ENCODE measurements at places on chromosomes 3 and 15.

DNA sequence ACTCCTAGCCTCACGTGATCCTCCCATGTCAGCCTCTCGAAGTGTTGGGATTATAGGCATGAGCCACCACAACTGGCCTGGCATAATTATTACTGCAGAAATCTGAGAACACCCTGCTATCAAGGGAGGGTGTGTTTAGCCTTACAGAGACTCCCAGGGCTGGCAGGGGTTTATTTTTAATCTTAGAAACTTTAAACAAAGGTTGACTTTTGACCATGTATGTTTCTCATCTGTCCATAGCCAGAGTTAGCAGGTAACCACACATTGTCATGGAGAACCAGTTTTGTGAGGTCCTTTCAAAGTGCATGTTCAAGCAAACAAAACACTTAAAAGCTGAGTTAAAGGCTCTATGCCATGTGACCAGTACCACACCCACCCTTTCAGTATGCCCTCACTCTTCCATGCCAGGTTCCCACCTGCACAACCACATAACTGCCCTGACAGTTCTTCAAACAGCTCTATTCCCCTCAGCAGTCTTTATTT lies 11.1 kb downstream of the SIAH2 start:
- no peak for DNase-seq

- DNase-seq: no peak
Measured at GRCh38 chr3:196117809-196118208, 35.9 kb upstream of the TFRC start.

GRCh38 chr15:52734329-52734728 lies 55.1 kb upstream of the ATOSA start:
- DNase-seq: no peak

DNA sequence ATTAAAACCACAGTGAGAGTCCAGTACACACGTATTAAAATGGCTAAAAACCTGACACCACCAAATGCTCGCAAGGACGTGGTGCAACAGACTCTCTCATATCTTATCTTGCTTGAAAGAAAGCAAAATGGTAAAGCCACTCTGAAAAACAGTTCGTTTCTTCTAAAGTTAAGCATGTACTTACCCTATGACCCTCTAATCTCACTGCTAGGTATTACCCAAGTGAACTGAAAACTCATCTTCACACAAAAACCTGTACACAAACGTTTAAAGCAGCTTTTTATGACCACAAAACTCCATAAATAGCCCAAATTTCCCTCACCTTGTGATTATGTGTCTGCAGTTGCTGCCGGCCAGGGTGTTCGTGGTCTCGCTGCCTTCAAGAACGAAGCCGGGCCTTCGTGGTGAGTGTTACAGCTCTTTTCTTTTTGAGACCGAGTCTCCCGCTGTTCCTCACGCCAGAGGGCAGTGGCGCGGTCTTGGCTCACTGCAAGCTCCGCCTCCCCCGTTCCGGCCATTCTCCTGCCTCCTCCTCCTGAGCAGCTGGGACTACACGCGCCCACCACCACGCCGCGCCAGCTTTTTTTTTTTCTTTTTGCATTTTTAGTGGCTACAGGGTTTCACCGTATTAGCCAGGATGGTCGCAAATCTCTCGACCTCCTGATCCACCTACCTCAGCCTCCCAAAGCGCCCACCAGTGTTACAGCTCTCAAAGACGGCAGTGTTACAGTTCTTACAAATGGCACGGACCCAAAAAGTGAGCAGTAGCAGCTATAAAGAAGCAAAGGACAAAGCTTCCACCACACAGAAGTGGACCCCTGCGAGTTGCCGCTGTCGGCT lies 165.4 kb downstream of the TJP1 start:
- DNase-seq: no peak

- DNase-seq: no peak
Measured at GRCh38 chr15:78341057-78341987, 1.2 kb downstream of the CRABP1 start.

- DNase-seq: no peak
Measured at GRCh38 chr15:28269097-28269496, 52.9 kb downstream of the HERC2 start.

DNA sequence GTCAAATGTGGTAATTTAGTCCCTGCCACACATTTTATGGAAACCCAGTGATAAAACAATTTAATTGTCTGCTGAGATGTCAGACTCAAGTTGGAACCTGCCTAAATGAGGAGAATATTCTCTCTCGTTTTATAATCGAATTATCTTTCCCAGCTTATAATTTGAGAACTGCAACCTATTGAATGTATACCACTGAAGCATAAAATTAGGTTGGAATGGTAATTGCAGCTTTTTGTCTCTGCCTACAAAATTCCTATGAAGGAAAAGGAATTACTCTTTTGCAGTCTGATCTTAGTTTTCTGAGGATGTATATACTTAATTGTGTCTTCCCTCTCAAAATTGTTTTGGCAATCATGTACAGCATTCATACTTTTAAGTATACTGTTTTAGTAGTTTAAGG lies 28.9 kb downstream of the RAD51 start:
- DNase-seq: no peak

- no peak for DNase-seq
Measured at GRCh38 chr3:51621091-51621892, 49.8 kb upstream of the TEX264 start.
